ENCODE measurements at places on chromosomes 4 and X. TPM values are rescaled to one million over a fixed set of nuclear protein-coding genes. Genes with fewer than 3 reads are reported as not detected.

- no peak for DNase-seq
Measured at GRCh38 chrX:68914479-68914946, 85.7 kb downstream of the EFNB1 start.

GRCh38 chrX:40736170-40736505, 796 bp upstream of the MED14 start:
- no peak for DNase-seq

GRCh38 chr4:88672987-88673386, 24.6 kb downstream of the NAP1L5 start:
- peak; percentile 55 for DNase-seq

ADAM29 gene
- not detected for total RNA-seq

GRCh38 chrX:16638533-16638932, 11.4 kb upstream of the S100G start:
- peak; percentile 13 for DNase-seq

SFRP2 gene
- not detected for total RNA-seq

DNA sequence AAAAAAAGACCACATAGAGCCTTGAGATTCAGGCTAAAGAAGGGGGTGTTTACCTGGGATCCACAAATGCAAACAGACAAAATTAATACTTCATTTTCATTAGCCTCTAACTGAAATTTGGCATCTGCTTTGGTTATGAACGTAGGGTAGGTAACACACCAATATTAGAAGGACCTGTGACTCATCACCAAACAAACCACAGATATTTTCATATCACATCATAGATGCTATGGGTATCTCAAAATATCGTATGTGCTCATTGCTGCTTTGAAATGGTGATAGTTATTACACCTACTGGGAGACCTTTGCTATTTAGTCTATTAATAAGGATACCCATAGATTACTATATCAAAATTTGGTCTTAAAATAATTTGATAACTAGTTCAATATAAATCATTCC, 180.6 kb upstream of the MAP3K15 start:
- no peak for DNase-seq
